ENCODE measurements at places on chromosomes 11 and 22.

DNA sequence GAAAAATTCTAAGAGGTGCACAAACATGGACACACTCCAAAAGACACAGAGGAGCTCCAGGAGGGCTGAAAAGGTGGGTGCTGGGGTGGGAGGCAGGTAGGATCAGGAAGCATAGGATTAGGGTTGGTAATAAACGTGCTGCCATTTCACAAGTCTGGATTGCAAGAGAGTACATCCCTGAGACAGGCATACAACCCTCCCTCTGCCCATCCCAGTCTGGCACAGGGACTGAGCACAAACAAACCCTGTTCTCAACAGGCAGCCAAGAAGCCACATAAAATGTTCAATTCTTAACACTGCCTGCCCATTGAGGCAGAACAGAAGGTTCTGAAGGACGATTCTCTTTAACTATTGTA lies 18.5 kb downstream of the SLC35F2 start:
- peak; percentile 88 for DNase-seq

- no peak for DNase-seq
Measured at GRCh38 chr11:123194337-123195187, 486 bp downstream of the CLMP start.

GRCh38 chr11:57474803-57475115 lies 14.4 kb downstream of the RTN4RL2 start:
- DNase-seq: no peak

GRCh38 chr11:130327716-130328115 lies 13.0 kb upstream of the ZBTB44 start:
- no peak for DNase-seq

DNA sequence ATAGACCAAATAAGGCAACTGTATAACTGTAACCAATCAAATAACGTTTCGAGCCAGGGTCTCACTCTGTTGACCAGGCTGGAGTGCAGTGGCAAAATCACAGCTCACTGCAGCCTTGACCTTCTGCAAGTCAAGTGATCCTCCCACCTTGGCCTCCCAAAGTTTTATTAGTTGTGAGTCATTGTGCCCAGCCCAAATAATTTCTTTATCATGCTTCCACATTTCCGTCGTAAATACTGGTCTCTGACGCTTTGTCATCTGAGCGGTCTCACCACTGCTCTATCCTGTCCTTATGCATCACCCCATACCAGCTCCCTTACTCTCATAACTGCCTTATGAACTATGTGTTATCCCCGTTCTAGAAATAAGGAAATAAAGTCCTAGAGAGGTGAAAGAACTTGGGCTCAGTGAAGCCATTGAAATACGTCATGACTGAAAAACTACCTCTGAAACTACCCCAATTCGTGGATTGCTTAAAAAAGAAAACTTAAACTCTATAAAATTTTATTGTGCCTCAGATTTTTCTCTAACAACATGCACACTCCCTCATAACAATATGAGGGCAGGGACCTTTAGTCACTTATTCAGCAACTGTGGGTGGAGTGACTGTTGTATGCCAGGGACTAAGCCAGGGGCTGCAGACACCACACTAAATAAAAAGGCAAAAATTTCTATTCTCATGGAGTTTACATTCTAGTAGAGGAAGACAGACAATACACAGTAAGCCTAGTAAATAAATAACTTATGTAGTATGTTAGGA lies 15.8 kb upstream of the RTN4RL2 start:
- no peak for DNase-seq

DNA sequence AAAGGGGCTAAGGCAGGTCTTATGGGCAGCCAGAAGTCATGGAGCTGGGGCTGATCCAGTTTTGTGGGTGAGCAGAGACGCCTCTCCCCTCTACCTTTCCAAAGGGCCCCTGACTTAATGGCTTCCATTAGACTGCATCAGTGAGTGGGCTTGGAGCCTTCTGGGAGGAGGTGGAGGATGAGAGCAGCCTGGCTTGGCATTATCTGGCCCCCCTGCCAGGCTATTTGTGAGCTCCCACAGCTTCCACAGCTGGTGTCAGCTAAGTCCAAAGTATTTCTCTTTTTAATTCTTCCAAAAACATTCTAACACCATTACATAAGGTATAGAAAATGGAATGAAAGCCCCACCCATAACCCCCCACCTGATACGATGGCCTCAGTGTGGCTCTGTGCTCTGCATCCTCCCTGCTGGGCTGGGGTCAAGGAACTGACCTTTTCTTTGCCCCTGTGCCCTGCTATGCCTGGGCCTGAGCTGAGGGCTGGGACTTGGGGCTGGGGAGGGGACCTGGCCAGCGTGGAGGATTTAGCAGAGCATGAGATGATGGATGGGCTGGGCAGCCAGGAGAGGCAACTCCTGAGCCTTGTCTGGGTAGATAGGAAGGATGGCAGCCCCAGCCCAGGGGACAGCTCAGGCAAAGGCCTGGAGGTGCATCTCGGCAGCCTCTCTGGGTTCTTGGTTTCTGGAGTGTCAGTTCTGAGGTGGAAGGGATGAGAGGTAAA lies 4.0 kb downstream of the AIFM3 start:
- DNase-seq: no peak

DNA sequence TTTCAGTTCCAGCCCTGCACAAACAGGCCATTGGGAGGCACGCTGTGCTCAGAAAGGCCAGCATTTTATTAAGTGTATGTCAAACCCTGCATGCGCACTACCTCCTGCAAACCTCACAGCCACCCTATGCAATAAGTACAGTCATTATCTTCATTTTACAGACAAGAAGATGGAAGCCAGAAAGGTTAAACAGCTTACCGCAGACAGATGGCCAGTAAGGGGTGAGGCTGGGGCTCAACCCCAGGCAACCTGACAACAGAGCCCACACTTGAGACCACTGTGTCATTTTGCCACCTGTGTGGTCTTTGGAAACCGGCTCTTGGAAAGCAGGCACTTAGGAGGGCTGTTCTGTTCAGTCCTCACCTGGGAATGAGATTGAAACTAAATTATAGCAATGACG lies 142.3 kb downstream of the NXPE2 start:
- no peak for DNase-seq

DNA sequence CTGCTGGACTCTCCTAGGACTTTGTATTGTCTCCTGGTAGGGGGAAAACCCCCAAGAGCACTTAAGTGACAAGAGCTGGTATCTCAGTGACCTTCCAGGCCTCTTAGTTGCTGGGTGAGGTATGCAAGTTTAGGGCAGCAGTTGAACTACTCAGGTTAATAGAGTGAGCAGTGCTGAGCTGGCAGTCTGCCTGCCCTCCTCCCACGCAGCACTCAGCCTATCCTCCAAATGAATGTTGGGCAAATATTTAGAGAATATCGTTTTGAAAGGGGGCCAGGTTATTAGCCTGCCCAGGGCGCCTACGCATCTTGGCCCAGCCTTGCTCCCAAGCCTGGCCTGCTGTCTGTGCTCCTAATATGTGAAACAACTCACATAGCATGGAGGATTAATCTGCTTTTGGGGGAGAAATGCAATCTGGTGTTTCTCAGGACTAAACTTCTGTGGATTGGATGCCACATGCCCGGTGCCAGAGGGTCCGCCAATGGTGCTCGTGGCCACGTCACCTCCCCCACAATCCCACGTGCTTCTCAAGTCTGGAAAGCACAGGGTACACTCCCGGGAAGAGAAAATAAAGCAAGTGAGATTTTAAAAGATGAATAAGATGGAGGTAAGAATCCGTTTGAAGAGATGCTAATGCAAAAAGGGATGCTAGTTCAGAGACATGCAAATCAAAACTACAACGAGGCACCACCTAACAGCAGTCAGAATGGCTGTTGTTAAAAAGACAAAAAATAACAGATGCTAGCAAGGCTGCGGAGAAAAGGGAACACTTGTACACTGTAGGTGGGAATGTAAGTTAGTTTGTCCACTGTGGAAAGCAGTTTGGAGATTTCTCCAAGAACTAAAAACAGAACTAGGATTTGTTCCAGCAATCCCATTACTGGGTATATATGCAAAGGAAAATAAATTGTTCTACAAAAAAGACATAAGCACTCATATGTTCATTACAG lies 67.7 kb downstream of the SPON1 start:
- DNase-seq: peak; percentile 93

GRCh38 chr22:31091106-31091975 lies 10.2 kb downstream of the SMTN start:
- DNase-seq: no peak

DNA sequence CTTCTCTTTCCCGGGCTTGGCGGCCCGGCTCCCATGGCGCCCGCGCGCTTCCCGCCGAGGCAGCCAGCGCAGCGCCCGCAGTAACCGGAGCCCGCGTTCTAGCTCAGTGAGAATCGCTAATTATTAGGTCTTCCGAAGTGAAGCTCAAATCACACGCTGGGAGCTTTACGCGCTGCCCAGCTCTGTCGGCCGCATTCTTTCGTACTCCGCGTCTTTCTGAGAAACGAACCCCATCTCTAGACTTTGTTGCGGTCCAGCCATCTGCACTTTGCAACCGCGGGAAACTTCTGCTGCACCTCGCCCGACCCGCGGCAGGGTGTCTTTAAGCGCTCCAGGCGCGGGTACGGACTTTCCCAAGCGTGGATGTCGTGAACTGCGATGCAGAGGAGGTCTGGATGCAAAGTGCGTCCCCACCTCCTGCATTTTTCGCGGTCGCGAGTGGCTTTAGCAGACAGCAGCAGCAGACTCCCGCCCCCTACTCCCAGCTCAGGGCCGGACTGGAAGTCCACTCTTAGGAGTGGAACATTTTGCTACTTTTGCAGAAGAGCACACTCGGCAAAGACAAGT lies 6.0 kb upstream of the PAX6 start:
- DNase-seq: no peak

DNA sequence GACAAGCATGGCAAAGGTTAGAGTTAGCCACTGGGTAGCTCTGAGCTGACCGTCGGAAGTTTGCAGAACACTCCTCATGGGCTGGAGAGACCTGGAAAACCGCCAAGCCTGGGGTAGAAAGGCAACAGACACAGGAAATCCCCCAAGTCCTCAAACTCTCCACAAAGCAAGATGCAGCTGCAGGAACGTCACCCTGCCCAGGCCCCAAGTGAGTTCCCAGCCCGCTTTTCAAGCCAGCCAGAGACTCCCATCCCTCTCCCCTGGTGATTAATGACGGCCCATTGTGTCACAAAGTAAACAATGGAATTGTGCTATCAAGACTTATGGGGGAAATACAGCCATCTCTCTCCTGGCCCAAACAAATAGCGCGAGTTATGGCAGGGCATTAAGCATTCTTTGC lies 633.0 kb downstream of the TBC1D22A start:
- no peak for DNase-seq
